ENCODE measurements at places on chromosomes 3 and 15.

GRCh38 chr3:159260049-159260662, 458.3 kb downstream of the MFSD1 start:
- peak; percentile 19 for DNase-seq

DNA sequence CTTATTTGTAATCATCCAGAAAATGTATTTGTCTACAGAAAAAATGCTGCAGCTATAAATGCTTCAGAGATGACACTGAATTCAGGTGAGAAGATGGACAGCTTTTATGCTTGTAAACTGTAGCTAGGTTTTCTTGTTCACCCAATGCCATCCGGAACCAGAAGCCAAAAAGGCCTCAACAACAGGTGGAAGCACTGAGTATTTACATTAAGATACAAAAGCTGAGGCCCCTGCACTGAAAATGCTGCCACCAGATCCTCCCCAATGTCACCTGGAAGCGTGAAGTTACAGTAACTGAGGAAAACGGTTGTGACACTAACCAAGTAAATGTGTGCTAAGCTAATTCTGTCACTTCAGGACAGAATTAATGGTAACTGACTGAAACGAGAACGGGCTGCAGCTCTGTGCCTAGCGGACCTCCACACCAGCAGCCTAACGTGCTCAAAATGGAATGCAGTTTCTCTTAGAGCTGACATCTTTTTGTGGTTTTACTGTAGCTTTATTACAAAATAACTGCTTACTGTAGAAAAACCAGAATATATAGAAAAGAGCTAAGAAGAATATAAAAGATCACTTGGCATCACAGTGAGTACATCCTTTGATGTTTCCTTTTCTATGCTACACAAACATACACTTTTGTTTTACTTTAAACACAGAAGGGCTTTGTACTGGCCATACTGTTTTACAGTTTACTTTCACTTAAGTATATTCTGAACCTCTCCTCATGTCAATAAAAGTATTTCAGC, 7.6 kb downstream of the CHSY1 start:
- DNase-seq, result no peak

GRCh38 chr3:141386611-141387111, 18.4 kb downstream of the ZBTB38 start:
- DNase-seq, result peak; percentile 34

GRCh38 chr3:30169487-30169886, 436.9 kb upstream of the TGFBR2 start:
- DNase-seq, result no peak

DNA sequence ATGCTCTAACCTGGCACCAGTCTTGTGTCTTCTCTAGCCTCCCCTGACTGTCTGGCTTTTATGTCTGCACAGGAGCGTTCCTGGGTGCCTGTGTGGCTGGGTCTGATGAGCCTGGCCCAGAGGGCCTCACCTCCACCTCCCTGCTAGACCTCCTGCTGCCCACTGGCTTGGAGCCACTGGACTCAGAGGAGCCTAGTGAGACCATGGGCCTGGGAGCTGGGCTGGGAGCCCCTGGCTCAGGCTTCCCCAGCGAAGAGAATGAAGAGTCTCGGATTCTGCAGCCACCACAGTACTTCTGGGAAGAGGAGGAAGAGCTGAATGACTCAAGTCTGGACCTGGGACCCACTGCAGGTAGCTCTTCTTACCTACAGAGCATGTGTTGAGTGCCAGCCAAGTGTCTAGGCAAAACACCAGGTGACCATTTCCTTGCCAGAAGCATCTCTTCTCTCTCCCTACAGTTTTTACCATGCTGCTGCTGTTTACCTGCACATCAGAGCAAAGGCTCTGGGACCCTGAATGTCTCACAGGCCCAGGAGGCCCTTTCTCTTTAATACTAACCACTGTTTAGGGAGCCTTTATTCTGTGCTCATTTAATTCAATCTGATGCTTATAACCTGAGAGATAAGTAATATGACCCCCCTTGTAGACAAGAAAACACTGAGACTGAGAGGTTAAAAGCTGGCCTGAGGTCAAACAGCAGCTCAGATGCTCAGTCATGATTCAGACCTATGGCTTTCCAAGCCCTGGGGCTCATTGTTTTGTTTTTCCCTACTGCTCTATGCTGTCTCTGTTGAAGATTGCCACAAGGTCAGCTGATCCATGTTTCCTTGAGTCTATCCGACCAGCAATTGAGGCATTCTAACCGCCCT, 10.4 kb downstream of the PODXL2 start:
- no peak for DNase-seq
